Mucosa of descending colon (tissue), 3 donors: ENCODE measurements at places on chromosomes 3 and 15. TPM values are rescaled to one million over a fixed set of nuclear protein-coding genes. Genes with fewer than 3 reads are reported as not detected.

The CLDN16 gene
- total RNA-seq = not detected

DNA sequence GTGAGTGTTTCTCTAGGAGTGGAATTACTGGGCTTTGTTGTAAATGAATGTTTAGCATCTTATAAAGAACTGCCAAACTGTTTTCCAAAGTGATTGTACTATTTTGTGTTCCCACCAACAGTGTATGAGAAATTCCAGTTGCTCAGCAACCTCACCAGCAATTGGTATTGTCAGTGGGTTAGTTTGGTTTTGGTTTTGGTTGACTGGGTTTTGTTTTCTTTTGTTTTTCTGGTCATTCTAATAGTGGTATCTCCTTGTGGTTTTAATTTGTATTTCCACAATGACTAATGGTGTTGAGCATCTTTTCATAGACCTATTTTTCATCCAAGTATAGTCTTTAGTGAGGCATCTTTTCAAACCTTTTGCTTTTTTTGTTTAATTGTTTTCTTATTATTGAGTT lies 27.1 kb downstream of the FILIP1L start:
- DNase-seq = no peak

DNA sequence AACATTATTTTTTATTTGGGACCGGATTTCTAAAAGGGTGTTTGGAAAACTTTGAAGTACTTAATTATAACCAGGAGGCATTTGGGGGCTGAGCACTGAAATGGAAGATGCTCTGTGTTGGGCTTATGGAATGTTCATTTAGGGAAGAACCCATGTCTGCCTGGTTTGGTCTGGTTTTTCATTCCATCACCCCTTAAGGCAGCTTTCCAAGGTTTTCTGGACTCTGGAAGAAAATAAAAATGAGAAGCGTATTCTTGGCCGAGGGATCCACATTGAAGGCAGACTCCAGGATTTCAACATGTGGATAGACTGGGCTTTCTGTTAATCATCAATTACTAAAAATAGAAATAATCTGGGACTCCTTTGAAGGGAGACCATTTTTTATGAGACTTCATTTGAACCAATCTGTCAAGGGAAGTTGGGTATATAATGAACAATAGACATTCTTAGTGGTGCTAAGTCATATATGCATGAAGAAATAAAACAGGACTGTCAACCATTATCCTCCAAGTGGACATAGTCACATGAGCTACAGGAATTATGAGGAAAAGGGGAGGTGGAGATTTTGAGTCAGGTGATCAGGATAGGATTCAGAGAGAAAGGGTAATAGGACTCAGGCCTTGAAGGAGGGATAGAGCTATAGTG lies 270.5 kb upstream of the ADAMTS9 start:
- no peak for DNase-seq

DNA sequence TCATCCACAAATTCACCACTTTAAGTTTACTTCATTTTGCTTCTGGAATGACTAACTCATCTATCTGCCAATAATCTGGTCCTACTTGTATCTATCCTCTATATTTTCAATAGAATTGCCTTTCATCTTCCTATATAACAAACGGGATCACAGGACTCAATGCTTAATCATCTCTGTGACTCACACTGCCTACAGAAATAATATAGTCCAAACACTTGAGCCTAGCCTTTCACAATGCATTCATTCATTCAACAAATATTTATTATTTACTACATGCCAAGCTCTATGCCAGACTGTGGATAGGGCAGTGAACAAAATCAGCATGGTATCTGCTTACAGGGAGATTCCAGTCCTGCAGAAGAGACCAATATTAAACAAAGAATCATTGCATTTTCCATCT lies 16.6 kb upstream of the AGTR1 start:
- no peak for DNase-seq

- DNase-seq = no peak
These were observed 57.0 kb downstream of the SUMF1 start for GRCh38 chr3:4409971-4410573.
